ENCODE measurements at places on chromosomes 1 and 21.
A peak's percentile ranks its signal among the peaks of the same experiment; 100 is the strongest.

GRCh38 chr1:202164271-202165037 is 4.1 kb upstream of the PTPN7 start:
- DNase-seq = no peak

- DNase-seq = no peak
Observed at GRCh38 chr1:240687820-240688219, 75.9 kb upstream of the GREM2 start.

GRCh38 chr1:2029561-2029960 is 10.4 kb downstream of the GABRD start:
- no peak for DNase-seq

DNA sequence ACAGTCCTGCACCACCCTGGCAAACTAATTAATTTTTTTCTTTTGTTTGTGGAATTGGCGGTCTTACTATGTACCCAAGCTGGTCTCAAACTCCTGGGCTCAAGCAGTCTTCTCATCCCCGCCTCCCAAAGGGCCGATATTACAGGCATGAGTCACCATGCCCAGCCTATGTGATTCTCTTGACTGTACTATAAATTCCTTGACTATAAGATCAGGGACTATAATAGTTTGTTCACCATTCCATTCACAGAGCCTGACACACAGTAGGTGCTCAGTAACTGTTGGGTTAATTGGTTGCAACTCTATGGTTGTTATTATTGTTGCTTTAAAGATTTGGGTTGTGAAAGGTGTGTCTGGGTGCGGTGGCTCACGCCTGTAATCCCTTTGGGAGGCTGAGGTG is 17.2 kb downstream of the DAP3 start:
- DNase-seq = peak; percentile 78

- DNase-seq = no peak
Observed at GRCh38 chr21:34200288-34200905, 127.0 kb downstream of the MRPS6 start.

DNA sequence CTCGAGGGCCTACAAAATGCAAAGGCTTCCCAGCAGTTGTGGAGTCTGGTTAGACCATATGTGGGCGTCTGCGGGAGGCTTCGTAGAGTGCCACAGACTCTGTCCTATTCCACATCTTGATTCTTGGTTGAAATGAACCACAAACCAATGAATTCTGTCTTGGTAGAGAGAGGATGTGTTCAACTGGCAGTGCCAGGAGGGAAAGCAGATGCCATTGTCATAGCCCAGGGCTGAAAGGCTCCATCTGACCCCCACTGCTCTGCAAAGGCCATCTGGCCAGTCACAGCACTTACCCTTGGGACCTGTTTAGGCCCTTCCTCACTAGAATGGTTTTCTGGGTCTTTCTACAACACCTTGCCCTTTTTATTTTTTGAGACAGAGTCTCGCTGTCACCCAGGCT is 22.1 kb downstream of the ACOT11 start:
- no peak for DNase-seq

DNA sequence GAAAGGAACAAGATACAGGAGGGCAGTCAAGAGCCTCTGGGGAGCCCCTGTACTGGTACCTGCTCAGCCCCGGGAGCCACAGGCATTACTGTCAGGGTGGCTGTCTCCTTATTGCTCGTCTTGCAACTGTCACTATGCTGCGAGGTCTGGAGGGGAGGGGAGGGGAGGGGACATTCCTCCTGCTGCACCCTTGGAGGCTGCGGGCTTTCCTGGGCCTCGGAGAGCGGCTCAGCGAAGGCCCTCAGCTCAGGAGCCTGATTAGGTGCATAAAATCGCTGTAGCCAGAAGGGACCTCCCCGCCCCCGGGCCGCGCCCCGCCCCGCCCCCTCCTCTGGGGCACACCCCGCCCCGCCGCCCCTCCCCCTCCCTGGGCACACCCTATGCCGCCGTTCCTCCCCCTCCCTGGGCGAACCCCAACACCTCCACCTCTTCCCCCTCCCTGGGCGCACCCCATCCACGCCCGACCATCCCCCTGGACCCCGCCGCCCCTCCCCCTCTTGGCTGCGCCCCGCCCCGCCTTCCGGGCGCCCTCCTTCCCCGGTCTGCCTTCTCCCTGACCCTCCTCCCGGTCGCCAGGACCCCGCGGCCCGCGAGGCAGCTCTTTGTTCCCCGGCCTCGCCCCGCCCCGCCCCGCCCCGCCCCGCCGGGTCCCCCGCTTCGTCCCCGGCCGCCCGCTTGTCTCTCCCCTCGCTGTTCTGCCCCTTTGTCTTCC is 35.5 kb downstream of the CACHD1 start:
- peak; percentile 42 for DNase-seq

DNA sequence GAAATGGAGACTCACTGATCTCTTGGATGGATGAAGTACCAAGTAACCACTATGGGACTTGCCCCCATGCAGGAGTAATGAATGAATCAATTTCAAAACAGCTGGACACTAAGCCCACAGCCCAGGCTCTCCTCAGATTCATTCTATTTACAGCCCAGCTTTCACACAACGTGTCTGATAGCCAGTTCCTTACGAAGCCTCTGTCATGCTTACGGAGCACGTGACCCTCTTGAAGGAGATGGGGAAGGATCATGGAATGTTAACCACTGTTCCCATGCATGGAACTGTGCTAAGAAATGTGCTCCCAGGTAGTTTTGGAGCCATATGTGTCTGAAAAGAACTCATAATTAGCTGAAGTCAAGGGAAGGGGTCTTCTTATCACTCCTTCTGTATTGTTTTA is 124.1 kb downstream of the KIF26B start:
- no peak for DNase-seq

DNA sequence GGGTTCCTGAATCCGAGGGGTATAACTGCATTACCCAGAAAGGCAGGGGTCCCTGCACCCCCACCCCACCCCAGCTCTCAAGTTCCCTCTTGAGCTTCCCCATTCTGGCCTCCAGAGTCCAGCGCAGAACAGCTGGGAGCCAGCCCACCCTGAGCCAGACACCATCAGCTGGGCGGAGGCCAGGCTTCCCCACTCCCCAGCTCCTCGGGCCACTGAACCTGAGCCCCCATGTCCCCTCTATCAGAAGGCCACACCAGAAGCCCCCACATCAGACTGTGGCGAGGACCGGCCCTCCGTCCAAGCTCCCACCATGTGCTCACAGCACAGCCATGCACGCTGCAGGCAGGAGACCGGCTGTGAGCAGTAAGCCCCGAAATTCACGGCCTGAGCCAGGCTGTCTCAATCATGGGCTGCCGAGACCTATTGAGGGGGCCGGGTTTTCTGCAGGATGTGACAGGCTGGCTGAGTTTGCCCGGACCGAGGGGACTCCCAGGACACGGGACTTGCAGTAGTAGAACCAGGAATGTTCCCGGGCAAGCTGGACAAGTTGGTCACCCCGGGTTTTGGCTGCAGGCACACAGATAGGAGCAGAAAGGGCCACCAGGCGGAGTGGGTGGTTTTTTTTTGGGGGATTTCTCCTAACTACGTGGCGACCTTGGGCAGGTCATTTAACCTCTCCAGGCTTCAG is 25.5 kb upstream of the TNFRSF1B start:
- no peak for DNase-seq

- DNase-seq = no peak
Observed at GRCh38 chr1:7684132-7684531, 87.0 kb upstream of the VAMP3 start.

GRCh38 chr1:21200767-21201166 is 24.1 kb upstream of the EIF4G3 start:
- DNase-seq = peak; percentile 62

GRCh38 chr1:109412551-109412950 is 13.7 kb downstream of the PSMA5 start:
- DNase-seq = peak; percentile 10

- DNase-seq = peak; percentile 34
Observed at GRCh38 chr1:54979327-54979891, 1.0 kb upstream of the TMEM61 start.

DNA sequence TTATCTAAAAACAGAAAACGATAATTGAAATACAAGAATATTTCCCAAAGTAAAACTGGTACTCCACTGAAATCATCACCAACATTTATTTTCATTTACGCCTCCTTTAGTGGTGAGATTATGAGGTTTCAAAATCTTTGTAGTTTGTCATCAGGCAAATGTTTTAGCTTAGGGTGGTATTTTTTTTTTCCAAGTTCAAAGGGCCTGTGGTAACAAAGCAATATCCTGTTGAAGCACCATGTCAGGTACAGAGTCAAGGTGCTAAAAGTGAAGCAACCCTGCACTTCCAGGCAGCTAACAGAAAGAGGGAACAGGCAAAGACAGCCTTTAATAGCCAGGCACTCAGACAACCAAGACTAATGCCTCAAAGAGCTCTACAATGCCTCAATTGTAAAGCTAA is 89.2 kb downstream of the JAK1 start:
- no peak for DNase-seq

DNA sequence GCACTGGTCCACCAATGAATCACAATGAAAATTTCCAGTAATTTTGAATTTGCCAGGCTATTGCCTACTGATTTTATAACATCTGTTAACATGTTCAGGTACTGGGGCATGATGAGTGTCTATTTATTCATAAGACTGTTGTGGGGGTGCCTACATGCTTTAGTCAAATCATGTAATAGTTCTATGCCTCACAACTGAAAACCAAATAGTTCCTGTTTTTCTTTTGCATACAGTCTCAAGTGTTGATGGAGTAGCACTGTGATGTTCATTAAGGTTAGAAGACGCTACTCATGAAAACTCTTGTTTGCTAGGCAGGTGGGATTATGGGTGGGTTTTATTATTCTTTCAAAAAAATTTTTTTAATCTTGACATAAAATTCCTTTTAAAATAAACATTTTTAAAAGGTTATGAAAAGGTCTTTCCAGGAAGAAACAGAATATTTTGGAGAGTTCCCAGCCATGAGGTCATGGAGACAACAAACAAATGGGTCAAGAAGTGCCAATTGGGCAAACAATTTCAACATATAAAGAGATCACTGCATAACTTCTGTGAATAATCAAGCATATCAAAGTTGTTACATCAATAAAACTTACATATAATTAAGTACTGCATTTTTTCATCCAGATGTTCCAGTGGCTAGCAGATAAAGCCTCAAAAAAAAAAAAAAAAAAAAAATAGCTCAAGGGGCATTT is 40.2 kb upstream of the NHLH2 start:
- DNase-seq = no peak

DNA sequence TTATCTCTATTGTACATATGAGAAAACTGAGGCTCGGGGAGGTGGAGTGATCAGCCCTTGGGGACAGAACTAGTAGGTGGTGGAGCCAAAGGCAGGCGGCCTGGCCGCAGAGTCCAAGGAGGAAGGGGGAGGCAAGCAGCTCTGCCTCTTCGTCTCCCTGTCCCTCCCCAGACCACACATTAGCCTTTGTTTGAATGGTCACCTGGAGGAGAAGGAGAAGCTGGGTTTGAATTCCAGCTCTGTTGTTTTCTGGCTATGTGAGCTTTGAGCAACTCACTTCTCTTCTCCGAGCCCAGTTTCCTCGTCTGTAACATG is 21.4 kb upstream of the LAPTM5 start:
- no peak for DNase-seq

- no peak for DNase-seq
Observed at GRCh38 chr1:111814305-111814628, 58.6 kb downstream of the DDX20 start.

GRCh38 chr1:206066479-206067171 is 13.7 kb downstream of the RHEX start:
- no peak for DNase-seq

GRCh38 chr1:4969556-4970129 is 315.2 kb downstream of the AJAP1 start:
- DNase-seq = no peak

DNA sequence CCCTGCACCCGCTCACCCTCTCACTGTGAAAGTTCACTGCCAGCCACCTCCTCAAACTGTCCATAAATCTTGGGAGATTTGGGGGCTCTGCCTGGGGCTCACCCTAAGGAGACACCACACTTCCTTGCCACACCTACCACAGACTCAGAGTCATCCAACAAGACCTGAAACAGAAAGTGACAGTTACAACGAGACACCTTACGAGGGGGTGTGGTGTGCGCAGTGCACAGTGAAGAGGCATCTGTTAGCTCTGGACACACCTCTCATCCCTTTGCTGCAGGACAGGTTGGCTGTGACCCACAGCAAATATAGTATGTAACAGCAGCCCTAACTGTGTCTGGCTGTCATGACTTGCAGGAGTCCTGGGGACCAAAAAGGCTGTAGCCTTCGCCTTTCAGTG is 190.2 kb downstream of the NR5A2 start:
- DNase-seq = no peak

DNA sequence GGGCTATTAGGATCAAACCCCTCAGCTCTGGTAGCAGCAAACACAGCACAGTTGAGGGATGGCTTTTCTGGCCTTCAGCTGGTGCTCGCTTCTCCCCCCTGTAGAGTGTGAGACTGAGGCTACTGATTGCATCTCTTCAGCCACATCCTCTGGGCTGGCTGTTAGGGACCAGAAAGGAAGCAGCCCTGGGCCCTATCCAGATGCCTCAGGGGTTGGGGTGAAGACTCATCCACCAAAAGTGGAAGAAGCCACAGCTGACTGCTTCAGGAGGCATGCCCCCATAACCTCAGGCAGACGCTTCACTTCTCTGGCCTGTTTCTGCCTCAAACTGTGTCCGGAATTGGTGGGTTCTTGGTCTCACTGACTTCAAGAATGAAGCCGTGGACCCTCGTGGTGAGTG is 6.2 kb upstream of the TMEM200B start:
- peak; percentile 57 for DNase-seq

DNA sequence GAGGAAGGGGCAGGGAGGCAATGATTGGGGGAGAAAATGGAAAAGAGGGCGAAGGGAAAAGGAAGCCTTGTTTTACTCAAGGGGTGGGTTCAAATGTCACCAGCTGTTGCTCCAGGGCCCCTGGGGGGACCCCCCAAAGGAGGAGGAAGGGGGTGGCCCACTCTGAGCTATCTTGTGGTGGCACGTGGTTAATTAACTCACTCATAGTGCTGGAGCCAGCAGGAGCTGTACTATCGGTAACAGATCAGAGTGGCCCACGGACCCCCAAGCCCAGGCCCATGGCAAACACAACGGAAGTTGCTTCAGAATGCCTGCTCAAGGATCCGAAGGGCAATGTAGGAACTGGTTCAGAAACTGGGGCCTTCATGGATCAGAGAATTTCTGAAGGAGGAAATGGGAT is 7.2 kb downstream of the TFF2 start:
- DNase-seq = no peak

DNA sequence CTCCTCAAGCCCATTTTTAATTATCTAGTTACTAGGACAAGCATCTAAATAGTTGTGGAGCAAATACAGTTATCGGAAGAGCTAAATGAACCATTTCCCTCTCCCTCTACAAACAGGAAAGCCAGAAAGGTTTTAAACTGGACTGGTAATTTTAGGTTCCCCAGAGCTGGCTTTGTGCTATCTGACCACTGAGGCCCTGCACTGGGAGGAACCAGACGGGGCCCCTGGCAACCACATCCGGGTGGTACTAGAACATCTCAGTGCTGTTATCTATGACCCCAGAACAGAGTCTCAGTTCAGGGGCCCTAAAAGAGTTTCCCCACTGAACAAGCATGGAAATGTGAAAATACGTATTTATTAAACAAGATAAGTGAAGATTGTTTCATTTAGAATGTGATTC is 7.7 kb upstream of the RSPH1 start:
- DNase-seq = no peak

GRCh38 chr21:36059823-36060158 is 535 bp downstream of the SETD4 start:
- peak; percentile 53 for DNase-seq

Data from ELR (cell line).